ENCODE measurements at places on chromosomes 11 and 22.

DNA sequence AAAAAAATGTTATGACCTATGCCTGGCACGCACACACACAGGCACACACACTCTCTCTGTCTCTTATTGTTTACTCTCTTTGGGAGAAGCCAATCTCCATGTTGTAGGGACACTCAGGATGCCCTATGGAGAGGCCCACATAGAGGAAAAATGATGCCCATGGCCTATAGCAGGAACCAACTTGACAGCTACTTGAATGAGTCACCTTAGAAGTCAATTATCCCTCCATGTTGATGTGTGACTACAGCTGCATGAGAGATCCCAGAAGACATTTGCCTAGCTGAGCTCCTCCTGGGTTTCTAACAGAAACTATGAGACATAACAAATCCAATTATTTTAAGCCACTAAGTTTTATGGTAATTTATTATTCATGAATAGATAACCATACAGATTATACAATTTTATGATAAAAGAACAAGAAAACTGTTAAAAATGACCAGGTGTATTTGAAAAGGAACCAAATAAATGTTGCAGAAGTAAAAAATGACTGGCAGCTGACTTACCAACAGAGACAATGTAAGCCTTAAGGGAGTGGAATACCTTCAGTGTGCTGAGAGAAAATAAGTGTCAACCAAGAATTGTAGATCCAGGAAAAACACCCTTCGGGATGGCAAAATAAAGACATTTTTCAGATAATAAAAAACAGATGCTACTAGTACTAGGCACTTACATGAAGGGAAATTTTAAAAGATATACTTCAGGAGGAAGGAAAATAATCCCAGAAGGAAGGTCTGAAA lies 403.7 kb upstream of the SYN3 start:
- DNase-seq, result no peak

DNA sequence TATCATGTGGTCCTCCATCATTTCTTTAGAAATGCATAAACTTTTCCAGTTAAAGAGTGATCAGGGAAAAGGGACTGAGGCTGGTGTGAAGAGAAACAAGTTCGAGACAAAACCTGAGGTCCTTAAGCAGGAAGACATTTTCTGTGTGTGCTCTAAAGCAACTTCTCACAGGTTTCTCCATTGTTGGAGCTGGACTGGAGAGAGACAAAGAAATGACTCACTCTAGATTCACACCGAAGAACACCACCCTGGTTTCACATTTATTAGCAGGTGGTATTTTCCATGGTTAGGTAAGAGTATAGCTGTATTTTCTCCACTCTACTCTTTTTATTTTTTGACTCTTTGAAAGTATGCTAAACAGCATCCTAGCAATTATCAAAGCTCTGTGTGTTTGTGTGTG lies 736.4 kb downstream of the KCNA4 start:
- DNase-seq, result no peak

DNA sequence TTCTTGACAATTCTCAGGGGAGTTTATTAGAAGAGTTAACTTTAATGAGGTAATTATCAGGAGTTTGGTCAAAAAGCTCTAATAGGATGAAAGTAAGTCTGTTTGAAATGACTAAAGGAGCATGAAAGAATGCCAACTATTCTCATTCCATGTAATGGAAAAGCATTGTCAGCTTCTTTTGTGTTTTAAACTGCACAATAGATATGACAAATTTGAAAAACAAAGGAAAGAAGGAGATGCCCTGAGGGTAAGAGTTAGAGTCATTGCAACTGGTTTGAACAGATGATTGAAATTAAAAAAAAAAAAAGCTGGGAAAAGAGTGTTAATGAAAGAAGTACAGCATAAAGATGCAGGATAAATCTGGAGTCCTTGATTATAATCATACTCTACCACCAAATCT lies 296.8 kb upstream of the FOLH1 start:
- no peak for DNase-seq

DNA sequence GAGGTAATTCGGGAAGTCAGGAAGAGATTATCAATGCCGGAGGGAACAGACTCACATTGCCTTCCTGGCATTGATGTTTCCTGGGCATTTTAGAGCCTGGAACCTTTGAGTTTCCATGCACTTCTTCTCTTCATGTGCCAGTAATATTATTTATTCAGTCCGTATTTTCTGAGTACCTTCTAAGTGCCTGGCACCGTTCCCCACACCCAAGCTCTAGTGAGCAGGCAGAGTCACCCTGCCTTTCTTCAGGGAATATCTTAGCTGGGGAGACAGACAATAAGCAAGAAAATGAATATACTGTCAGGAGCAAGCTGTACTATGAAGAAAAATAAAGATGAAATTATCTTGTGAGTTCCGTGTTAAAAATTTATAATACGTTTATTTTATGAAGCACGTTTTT lies 136.2 kb upstream of the SEZ6L start:
- DNase-seq, result no peak

- no peak for DNase-seq
Measured at GRCh38 chr11:16795146-16795545, 56.7 kb downstream of the C11orf58 start.

- DNase-seq, result no peak
Measured at GRCh38 chr22:28914201-28914600, 30.8 kb downstream of the ZNRF3 start.

GRCh38 chr11:66026017-66026529 lies at the start of gene CATSPER1:
Gene CATSPER1, minus strand, starts transcription at chr11:66026479. Its CDS starts 100 bp downstream, at chr11:66026379.
- no peak for DNase-seq

DNA sequence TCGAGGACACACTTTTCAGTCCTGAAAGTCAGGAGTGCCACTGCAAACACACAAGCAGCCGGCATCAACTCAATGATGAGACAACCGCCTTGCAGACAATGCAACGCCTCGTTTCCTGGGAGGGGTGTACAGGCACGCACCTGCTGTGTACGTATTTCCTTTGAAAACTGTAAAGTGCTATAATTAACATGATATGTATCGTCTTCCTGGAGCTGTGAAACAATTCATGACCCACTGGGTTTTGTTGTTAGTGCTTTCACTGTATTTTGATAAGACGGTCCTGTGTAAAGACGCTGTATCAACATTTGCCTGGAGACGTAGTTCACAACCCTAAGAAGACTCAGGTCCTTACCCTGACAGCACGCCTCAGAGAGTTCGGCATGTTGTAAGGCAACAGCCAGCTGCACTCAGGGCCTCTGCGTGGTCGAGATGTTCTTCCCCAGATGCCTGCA lies 105.7 kb upstream of the ANO1 start:
- peak; percentile 69 for DNase-seq

GRCh38 chr11:116543911-116544475 lies 228.8 kb downstream of the BUD13 start:
- no peak for DNase-seq

Data from CD4-positive, alpha-beta T cell treated with Interleukin-15 for 1 hour (primary cell).